ENCODE measurements at places on chromosomes 7 and 10.

GRCh38 chr7:20454202-20454601, 123.5 kb downstream of the ITGB8 start:
- DNase-seq: no peak

- DNase-seq: no peak
Observed at GRCh38 chr7:120079022-120079421, 194.0 kb upstream of the KCND2 start.

DNA sequence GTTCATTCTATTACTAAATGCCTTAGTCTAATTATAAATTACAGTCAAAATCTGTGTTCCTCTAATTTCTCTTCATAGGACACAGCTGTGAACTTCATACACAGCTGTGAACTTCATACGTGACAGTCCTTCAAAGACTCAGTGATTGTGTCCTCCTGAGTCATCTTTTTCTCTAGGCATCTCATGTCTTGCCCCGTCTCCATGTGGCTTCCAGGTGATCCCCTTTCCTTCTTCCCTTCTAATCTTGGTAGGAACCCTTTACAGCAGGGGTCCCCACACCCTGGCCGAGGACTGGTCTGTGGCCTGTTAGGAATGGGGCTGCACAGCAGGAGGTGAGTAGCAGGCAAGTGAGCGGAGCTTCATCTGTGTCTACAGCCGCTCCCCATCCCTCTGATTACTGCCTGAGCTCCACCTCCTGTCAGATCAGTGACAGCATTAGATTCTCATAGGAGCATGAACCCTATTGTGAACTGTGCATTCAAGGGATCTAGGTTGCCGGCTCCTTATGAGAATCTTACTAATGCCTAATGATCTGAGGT, 14.0 kb upstream of the EIF5AL1 start:
- DNase-seq: no peak

DNA sequence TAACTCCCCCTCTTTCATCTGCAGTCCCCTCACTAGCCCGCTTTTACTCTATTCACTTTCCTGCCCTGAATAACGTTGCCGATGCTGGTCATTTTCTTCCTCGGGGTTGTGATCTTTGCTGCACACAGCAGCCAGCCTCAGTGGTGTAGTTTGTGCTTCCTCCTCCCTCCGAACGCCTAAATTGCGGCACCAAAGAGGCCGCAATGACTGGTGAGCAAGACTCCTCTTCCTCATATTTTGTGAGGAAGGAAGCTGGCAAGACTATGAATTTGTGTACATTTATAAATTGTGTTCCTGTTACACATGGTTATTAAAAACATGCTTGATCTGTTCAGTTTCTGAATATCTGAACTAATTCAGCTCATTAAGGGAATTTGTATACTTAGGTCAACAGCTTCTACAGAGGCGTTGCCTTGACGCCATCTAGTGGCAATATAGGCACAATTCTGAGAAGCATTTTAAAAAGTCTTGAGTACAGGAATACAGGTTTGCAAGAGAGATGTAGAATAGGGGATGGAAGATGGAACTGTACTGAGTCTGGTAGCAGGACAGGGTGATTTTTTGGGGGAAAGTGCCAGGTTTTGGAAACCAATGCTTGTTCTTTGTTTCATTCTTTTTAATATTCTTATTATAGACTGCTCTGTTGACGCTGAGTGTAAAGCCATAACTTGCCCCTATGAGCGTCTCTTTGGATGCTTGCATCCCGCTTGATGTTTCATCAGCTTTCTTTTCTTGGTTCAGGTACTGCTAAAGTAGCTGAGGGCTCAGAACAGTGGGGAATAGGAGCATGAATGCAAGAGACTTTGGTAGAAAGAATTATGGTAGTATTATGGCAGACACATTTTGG, 4.1 kb upstream of the TAS2R5 start:
- DNase-seq: no peak

- DNase-seq: no peak
Observed at GRCh38 chr7:110179037-110179436, 911.9 kb upstream of the LRRN3 start.

DNA sequence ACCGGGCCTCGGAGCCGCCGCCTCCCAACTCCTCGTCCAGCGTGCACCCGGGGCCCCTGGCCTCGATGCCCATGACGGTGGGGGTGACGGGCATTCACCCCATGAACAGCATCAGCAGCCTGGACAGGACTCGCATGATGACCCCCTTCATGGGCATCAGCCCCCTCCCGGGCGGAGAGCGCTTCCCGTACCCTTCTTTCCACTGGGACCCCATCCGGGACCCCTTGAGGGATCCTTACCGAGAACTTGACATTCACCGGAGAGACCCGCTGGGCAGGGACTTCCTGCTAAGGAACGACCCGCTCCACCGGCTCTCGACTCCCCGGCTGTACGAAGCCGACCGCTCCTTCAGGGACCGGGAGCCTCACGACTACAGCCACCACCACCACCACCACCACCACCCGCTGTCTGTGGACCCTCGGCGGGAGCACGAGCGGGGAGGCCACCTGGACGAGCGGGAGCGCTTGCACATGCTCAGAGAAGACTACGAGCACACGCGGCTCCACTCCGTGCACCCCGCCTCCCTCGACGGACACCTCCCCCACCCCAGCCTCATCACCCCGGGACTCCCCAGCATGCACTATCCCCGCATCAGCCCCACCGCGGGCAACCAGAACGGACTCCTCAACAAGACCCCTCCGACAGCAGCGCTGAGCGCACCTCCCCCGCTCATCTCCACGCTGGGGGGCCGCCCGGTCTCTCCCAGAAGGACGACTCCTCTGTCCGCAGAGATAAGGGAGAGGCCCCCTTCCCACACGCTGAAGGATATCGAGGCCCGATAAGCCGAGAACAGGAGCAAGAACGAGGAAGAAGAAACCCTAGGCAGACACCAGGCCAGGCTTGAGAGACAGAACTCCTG, 341.5 kb upstream of the GALNT17 start:
- no peak for DNase-seq

DNA sequence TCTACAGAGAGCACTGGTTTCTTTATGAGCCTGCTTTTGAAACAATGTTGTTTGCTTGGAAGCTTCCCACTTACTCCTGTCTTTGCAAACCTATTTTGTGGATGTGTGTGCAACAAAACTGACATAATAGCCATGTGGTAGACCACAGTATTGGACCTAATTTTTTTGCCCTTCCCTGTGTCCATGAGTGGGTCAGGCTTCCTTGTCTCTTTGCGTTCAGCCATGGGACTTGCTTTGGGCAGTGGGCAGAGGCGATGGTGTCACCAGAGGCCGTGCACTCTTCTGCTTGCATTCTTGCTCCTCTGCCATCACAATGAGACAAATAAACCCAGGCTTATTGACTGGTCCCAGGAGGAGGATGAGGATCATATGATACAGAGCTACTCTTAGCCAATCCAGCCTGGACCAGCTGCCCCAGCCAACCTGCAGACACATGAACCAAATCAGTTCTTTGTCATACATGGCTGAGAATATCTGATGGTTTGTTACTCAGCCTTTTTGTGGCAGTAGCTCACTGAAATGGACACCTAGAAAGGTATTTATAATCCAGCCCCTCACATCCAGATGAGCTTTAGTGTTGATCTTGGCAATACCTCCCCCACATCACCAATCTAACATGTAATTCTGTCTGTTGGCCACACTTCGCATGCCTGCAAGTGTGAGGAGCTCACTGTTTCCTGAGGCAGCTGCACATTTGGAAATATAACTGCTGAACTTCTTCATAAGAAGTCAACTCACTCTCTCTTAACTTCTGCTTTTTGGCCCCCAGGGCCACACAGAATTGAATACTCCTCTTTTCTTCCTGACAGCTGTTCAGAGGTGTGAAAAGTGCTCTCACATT, 427.8 kb upstream of the ZMIZ1 start:
- no peak for DNase-seq

DNA sequence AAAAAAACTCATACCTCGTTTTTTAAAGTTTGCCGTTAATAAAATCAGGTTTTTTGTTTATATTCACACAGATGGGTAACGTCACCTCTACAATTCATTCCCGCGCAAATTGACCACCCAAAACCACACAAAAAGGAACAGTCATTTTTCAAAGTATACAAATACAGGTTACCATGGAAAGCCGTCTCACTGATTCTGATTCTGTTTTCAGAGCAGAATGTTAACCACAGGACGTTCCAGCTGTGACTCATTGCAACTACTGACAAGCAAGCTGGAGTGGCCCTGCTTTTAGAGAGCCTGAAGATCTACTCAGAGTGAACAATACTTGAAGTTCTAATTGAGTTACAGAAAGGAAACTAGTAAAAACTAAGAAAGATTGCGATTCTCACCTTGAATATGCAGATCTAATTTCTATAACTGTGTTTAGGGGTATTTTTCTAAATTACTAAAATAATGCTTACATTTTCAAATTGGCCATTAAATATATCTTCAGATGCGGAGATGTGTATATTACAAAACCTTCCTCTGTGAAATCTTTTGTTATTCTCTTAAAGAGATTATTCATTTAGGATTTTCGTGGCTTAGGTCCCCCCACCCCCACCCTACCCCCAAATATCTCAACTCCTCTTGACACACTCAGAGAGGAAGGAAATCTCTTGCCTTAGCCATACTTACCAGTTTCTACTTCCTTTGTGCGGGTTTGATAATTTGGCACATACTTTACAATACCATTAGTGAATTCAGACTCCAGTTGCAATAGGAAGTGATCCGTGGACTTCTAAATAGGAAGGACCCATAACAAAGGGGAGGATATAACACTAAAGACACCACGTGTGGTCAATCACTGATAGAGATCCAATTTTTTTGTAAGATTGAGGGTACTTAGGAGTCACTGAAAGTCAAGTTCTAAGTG, 106.0 kb downstream of the CUBN start:
- DNase-seq: peak; percentile 53

DNA sequence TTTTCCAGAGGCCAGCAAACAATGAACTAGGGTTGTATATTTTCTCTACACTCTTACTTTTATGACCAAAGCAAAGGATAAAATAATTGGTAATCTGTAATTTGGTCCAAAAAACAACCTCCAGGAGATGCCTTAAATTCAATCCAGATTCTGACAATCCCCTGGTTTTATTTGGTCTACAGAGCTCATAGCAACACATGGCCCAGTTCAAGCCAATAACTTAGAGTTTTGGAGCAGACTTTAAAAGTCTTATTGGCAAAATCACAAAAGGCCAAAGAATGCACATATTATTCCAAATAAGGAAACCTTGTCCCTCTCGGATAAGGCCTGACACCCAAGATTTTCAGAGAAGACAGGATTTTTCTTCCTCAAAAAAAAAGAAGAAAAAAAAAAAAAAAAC, 51.9 kb downstream of the SORBS1 start:
- no peak for DNase-seq

DNA sequence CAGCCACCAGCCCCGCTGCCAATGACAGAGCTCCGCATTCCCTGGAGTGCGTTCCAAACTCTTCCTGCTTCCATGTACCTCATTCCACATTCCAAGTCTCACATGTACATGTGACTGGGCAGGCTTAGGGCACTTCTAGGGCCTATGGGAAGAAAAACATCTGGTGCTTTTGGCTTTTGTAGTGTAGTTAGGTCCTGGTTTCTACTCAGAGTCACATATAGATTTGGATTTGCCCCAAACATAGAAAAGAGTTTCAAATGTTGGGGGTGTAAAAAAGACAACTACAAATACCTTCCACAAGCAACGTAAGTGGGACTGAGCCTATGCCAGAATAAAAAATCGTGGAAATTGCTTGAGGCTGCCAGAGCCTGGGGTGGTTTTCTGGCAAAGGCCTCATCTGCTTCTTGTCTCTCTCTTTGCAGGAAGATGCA, 84.1 kb downstream of the ZNF467 start:
- no peak for DNase-seq

GRCh38 chr10:126846959-126847358, 58.3 kb upstream of the DOCK1 start:
- no peak for DNase-seq

DNA sequence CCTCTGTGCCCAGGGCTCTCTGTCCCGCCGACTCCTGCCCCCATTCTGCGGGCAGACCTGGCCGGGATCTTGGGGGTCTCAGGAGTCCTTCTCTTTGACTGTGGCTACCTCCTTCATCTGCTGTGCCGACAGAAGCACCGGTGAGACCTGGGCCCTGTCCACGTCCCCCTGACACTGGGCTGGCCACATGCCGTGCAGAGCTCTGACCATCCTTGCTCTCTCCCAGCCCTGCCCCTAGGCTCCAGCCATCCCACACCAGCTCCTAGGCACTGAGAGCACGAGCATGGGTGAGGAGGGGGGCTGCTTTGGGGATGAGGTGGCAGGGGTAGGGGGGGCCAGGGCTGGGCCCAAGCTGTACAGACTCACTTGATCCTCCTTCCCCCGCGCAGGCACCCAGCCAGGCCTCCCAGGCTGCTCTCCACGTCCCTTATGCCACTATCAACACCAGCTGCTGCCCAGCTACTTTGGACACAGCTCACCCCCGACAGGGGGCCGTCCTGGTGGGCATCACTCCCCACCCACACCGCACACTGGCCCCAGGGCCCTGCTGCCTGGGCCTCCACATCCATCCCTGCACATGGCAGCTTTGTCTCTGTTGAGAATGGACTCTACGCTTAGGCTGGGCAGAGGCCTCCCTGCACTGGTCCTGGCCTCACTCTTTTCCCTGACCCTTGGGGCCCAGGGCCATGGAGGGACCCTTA, 4.8 kb upstream of the PILRB start:
- DNase-seq: no peak

DNA sequence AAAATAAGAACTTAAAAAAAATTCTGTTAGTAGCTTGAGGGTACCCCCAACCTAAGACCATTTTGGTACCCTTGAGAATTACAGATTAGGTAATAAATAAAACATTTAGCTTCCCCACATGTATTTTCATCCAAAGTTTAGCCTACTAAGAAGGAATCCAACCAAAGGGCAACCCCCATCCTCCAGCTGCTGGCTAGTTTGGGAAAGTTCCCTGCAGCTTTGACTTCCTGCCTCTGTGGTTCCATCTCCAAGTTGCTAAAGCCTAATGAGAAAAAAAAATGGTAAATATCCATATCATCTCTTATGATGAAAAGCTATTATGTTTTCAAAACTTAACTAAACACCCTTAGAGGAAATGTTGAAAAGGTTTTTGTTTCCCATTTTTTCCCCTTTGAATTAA, 547.2 kb downstream of the ANKRD7 start:
- DNase-seq: no peak

- DNase-seq: no peak
Observed at GRCh38 chr7:129561677-129562359, 49.7 kb upstream of the NRF1 start.

DNA sequence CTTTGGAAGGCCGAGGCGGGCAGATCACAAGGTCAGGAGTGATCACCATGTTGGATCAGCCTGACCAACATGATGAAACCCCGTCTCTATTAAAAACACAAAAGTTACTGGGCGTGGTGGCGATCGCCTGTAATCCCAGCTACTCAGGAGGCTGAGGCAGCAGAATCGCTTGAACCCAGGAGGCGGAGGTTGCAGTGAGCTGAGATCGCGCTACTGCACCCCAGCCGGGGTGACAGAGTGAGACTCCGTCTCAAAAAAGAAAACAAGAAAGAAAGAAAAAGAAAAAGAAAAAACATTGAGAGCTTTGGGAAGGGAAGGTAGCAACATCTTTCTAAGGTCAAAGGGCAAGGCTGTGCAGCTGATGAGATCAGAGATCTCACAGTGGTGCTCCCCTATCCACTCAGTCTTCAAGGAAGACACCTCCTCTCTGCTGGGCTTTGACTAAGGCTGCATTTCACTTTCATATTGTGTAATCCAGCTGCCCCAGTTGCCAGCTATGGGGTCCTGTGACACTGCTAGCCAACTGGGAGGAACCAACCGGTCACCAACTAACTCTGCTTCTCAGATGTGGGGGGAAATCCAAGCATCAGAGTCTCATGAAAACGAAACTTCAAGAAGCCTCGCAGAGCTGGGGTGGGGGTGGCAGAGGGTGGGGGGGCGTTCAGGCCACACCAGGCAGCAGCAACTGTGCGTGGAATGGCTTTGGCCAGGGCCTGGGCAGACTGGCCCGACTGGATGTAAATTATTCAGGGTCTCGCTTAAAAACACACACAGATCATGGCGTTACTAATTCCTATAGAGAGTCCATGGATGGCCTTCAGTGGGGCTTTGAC, 1.5 kb downstream of the IL15RA start:
- peak; percentile 49 for DNase-seq
